Activated CD4-positive, CD25-positive, alpha-beta regulatory T cell (primary cell): ENCODE measurements at places on chromosomes 16 and 17.

GRCh38 chr17:360092-360750 is 7.6 kb upstream of the RPH3AL start:
- DNase-seq, result no peak

- DNase-seq, result no peak
These were observed 37.5 kb downstream of the TEKT3 start for GRCh38 chr17:15303851-15304250.

- no peak for DNase-seq
These were observed 5.0 kb downstream of the HBQ1 start for GRCh38 chr16:185213-185612.

DNA sequence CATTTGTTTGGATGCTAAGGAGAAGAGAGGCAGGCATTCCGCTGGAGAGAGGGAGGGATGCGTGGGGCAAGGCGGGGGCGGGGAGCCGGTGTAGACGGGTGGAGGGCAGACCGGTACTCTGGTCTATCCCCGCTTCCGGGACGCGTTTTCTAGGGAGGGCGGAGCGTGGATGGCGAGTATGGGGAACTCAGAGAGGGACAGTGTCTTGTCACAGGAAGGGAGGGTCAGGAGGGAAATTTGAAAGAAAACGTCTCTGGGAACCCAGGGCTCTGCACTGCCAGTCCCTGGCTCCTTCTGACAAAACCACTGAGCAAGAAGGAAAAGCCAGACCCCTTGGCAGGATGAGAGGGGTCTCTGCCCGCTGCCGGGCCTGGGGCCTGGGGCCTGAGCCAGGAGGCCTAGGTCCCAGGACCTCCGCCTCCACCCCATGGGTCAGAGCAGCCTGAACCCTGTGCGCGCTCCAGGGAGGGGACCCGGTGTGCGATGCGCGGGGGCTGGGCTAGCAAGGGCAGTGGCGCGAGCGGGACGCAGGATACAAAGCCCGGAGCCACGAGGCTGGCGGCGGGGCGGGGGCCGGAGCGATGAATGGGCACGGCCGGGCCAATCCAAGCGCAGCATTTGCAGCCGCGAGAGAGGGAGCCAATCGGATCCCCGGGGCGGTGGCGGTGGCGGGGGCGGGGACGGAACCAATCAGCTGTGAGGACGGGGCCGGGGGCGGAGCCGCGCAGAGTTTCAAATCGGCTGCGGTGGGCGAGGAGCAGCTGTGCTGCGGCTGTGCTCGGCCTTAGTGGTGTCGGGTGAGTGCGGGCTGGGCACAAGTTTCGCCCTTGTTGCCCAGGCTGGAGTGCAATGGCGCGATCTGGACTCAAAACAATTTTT is at the start of gene PIMREG:
Gene PIMREG (plus strand): TSS at position 764 of the 879 bp plus-strand sequence. CDS start 656 bp downstream, outside the sequence.
- peak; percentile 87 for DNase-seq

- DNase-seq, result no peak
These were observed 18.0 kb upstream of the GSE1 start for GRCh38 chr16:85594978-85595661.

- DNase-seq, result no peak
These were observed 4.5 kb upstream of the ACSF3 start for GRCh38 chr16:89089120-89089519.

GRCh38 chr17:20908313-20909267 is 134.2 kb downstream of the USP22 start:
- peak; percentile 43 for DNase-seq

GRCh38 chr16:56915336-56916119 is 16.4 kb upstream of the HERPUD1 start:
- no peak for DNase-seq

DNA sequence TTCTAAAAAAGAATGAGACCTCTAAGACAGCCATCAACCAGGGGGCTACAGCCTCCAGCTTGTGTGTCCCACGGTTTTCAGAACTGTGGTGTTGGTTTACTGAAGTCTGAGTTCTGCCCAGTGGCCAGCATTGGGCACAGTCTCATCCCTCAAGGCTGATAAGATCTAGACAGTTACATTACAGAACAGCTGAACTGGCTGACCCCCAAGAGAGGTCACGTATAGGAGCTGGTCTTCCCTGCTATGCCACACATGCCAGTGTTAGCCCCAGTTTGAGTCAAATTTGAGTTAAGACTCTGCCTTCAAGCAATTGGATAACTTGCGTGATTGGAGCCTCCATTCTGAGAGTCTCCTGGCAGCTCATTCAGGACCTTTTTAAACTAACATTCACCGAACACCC is 14.8 kb upstream of the NUP93 start:
- DNase-seq, result no peak

DNA sequence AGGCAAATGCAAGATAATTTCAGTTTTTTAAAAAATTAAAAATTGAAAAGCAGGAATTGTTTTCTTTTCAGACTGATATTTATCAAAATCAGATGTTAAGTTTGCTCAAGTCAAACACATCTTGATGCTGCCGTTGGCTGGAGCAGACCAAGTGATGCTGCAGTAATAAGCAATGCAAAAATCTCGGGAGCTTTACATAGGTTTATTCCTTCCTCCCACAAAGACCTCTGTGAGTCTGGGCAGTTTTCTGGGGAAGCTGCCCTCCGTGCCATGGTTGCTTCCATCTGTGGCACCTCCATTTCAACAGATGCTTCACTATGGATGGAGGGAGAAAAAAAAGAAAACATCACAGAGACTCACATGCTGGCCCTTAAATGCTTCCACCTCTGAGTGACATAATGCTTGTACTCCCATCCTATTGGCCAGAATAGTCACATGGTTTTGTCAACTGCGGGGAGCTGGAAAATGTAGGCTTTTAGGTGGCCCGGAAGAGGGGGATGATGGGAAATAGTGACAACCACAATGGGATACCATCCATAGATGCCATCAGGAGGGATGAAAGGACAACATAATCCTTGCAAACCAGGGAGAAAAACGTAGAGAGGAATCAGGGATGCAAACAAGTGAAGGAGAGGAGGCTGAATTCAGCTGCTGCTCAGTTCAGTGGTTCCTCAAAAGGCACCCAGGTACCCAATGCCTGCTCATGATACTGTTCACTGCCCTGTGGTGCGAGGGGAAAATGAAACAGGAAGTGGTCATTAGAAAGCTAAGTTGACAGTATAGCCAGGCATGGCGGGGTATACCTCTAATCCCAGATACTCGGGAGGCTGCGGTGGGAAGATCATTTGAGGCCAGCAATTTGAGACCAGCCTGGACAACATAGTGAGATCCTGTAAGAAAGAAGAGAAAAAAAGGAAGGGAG is 13.5 kb upstream of the ERCC4 start:
- DNase-seq, result no peak

DNA sequence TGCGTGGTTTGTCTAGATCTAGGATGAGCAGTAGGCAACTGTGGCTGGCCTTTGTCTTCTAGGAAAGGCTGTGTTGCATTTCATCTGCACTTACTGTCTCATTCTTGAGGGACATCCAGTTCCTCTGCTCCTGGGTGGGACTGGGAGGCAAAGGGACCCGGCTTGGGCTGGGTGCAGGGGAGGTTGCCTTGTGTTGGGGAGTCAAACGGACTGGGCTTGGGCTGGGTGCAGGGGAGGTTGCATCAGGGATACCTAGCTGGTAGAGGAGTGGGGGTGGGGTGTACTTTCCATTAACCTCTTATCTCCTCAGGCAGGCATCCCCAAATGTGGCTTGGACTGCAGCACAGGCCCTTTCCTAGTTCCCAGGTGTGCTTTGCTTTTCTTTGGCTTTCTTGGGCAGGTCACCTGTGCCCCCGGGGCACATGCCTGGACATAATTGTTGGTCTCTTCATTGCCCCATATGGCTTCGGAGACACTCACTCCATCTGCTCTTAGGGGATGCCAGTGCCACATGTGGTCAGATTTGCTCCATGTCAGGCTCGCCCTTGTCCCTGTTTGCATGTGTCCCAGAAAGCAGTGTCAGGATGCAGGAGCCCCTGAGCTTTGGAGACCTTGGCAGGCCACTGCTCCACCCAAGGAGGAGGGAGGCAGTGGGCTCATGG is 1682.9 kb downstream of the TP53TG3F start:
- no peak for DNase-seq

DNA sequence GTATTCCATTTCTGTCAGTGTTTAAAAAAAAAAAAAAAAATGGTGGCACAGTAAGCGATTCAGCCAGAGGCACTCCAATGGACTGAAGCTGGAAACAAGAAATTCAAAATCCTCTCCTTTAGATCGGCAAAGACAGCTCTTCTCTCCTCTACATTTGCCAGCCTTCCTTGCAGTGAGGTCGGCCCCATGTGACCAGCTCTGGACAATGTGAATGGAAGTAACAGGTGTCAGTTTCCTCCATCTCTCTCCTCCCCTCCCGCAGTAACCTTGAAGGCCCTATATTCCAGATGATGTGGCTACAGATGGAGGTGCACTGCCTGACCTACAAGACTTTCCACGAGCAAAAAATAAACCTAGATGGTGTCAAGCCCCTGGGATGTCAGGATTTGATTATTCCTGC is 15.0 kb downstream of the CUEDC1 start:
- DNase-seq, result no peak

GRCh38 chr17:69388822-69389442 is 25.6 kb upstream of the MAP2K6 start:
- DNase-seq, result no peak

DNA sequence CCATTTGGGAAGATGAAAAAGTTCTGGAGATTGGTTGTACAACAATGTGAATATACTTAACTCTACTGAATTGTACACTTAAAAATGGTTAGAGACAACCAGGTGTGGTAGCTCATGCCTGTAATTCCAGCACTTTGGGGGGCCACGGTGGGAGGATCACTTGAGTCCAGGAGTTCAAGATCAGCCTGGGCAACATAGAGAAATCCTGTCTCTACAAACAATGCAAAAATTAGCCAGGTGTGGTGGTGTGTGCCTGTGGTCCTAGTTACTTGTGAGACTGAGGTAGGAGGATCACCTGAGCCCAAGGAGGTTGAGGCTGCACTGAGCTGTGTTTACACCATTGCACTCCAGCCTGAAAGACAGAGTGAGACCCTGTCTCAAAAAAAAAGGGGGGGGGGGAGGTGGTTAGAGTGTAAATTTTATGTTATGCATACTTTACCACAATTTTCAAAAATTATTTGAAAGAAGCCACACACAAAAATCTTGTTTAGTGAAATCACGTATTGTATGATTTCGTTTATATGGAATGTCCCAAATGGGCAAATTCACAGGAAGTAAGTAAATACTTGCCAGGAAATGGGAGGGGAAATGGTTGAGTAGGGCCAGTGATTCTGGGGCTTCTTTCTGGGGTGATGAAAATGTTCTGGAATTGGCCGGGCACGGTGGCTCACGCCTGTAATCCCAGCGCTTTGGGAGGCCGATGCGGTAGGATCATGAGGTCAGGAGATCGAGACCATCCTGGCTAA is 37.1 kb upstream of the AMZ2 start:
- no peak for DNase-seq

- DNase-seq, result no peak
These were observed 17.6 kb downstream of the RCVRN start for GRCh38 chr17:9887508-9887907.

DNA sequence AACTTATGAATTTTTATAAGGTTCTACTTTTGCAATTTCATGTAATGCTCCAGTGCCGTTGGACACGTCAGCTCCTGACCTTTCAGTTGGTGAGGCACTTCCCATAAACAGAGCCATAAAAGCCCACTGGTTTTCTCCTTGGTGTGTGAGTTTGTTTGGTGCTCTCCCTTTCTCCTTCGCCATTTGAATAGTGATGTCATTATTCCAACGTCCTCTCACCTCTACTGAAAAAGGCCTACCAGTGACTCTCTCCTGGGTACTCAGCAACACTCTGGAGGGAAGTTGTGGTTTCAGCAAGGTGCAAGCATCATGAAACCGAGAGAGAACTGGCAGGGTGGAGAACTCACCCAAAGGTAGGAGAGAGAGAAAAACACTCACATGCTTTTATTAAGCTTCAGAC is 29.6 kb upstream of the HNF1B start:
- DNase-seq, result no peak

GRCh38 chr17:34622862-34623623 is 43.7 kb downstream of the TMEM132E start:
- no peak for DNase-seq

GRCh38 chr16:48231727-48232492 is 12.2 kb upstream of the LONP2 start:
- DNase-seq, result no peak

- no peak for DNase-seq
These were observed 101.2 kb downstream of the SALL1 start for GRCh38 chr16:51049678-51050376.

DNA sequence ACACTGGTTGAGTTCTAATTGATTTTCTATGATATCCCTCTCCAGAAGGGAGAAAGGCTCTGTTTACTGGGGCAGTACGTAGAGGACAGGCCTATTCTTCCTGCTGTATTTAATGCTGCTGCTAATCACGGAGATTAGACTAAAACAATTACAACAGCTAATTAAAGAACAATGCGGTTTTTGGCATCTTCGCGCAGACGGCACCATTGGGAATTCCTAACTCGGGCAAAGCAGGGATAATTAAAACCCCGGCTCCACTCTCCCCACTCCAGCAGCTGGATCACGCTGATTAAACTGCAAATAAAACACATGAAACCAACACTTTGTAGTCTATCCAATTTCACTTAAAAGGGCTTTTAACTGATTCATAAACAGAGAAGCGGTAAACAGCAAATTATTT is 147.6 kb downstream of the XYLT1 start:
- DNase-seq, result no peak

- DNase-seq, result no peak
These were observed 443.9 kb upstream of the CCL2 start for GRCh38 chr17:33811004-33811760.

GRCh38 chr17:77428020-77428748 is 287.4 kb downstream of the SEC14L1 start:
- no peak for DNase-seq

- no peak for DNase-seq
These were observed 648.9 kb downstream of the WWOX start for GRCh38 chr16:78748220-78748929.

DNA sequence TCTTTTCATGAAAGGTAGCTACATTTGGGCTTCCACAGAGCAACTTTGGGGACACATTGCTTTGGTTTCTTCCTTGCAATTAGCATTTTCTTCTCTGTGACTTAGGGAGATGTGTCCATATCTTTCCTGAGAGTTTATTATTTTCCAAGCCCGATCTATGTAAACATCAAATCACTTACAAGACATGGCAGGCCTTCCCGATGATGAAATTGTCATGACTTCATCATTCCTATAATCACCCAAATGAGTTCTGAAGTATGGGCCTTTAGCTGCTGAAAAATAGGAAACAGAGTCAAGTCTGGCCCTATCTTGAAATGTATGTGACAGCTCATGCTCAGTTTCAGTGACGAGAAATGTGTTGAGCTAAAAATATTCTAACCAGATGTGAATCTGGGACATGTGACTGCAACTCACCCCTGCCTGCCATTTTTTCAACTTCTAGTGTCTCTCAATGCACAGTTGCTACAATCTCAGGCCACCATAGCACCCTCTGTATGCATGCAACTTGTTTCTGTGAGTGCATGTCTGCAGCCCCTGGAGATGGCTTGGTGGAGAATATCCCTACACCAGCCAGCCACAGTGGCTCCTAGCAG is 199.6 kb upstream of the MAF start:
- DNase-seq, result no peak

- no peak for DNase-seq
These were observed 87.3 kb downstream of the TMEM100 start for GRCh38 chr17:55635253-55635914.
